Stimulated activated CD4-positive, alpha-beta T cell treated with anti-CD3 and anti-CD28 coated beads, Interleukin-4, amount 100 ng/mL, for 24 hours (primary cell): ENCODE measurements at places on chromosomes 12 and 14.

DNA sequence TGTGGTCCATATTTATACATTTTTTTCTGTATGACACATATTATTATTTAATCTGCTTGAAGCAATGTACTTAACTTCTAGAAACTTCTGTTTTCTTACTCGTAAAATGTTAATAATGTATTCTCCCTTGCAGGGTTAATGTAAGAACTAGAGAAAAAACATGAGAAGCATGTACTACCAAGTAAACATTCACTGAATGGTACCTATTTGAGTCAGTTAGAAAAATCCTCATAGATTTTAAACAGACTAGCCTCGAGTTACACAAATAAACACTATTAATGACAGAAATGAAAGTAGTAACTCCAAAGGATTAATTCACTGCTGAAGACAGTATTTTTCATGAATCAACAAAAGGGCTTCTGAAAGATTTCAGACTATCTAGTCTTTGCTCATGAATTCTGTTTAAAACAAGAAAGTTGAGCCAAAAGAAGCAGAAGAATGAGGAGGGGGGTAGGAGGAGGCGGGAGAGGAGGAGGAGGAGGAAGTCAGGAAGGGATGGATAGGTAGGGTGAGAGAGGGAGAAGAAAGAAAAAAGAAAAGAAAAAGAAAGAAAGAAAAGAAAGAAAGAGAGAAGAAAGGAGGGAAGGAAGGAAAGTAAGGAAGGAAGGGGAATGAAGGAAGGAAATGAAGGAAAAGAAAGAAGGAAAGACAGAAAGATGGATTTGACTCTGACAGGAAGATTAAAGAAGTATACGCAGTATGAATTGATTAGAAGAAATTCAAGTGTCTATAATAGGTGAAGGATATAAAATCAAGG is 68.2 kb upstream of the CCDC91 start:
- no peak for DNase-seq

- no peak for DNase-seq
Measured at GRCh38 chr12:110505332-110505731, 3.2 kb downstream of the RAD9B start.

DNA sequence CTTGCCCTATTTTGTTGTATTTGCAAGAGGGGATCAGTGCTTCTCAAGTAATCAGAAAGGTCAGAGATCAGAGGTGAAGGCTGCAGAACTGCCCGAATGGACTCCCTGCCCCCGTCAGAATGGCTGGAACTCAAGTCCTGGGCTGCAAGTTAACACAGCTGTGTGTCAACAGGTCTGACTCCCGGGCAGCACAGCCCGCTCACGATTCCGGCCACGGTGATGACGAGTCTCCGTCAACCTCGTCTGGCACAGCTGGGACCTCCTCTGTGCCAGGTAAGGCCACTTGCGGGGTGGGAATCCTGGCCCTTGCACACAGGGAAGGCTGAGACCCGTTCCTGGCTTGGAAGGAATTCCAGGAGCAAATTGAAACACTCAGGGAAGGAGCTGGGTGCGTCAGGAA is 13.4 kb downstream of the DCAF4 start:
- DNase-seq, result no peak

- DNase-seq, result no peak
Measured at GRCh38 chr14:25444381-25444780, 394.4 kb upstream of the STXBP6 start.

DNA sequence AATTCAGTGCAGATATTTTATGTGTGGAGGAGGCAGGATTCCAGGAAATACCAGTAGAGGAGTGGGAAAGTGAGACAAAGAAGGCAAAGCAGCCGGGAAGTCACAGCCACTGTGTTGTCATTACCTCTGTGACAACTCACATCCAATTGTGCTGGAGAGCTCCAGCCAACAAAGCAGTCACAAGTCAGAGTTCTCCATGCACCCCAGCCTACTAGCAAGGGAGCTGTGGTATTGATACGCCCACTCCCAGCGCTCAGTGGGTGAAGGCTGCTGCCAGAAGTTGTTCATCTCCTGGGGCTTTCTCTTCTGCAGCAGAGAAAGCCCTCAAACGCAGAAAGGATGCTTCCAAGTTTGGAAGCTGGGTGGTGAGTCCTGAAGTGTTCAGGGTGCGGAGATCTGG is 93.9 kb downstream of the DICER1 start:
- no peak for DNase-seq

GRCh38 chr12:46205294-46205693 is 63.5 kb downstream of the SLC38A1 start:
- no peak for DNase-seq

DNA sequence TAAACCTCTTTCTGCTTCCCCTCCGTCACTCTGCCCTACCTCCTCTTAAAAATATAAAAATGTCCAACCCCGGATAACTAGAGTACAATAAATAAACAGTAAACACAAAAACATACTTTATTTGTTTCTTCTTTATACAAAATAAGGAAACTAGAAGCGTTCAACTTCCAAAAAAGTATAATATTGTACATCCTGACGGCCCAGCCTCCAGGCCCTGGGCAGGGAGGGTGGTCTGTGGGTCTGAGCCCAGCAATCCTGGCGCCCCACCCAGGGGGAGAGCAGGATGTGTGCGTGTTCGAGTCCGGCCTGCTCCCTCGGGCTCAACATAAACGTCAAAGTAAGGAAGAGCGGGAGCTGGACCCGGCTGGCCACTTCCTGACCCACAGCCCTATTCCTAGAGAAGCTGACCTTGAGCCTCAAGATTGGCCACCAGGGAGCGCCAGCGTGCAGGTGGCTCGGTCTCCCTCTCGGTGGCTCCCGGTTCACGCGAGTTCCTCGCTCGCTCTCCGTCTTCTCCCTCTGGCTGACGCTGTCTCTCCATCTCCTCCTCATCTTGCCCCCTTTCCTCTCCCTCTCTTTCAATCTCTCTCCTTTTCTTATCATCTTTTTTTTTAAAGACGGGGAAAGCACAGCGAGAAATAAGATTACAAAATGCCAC is 9.4 kb downstream of the LHX5 start:
- DNase-seq, result peak; percentile 71

GRCh38 chr12:124028555-124028925 is 55.5 kb downstream of the ZNF664 start:
- DNase-seq, result no peak

DNA sequence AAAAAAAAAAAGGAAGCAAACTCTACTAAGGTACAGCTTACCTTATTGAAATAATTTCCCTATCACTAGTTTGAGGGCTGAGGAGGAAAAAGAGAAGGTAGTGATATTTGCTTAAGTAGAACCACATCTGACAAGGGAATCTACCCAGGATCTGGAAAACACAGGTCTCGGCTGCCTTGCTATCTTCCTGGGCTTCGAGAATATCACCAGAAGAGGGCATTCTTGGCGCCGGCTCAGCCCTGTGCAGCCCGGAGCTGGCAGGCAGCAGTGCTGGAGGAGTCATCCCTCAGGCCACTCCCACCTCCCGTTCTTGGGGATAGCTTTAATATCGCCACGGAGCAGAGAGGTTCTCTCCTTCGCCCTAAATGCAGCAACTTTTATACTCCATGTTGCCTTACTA is 1181.2 kb downstream of the VRK1 start:
- peak; percentile 86 for DNase-seq

- DNase-seq, result no peak
Measured at GRCh38 chr14:92199763-92200162, 78.0 kb downstream of the CPSF2 start.

DNA sequence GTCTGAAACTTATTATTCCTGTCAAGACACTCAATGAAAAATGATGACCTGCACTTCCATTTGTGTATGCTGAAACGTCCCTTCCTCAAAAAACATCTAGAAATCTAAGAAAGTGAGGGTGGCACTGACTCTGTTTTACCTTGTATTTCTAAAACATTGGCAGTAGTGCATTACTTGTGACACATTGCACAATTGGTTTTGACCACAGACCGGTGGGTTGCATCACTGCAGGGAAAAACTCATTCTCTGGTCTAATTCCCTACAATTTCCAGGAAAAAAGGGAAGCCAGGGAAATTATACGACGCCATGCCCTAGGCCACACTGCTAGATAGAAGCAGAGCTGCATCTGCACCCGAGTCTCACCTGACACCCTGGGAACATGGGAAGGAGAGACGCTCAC is 156.7 kb downstream of the NTF3 start:
- DNase-seq, result no peak

DNA sequence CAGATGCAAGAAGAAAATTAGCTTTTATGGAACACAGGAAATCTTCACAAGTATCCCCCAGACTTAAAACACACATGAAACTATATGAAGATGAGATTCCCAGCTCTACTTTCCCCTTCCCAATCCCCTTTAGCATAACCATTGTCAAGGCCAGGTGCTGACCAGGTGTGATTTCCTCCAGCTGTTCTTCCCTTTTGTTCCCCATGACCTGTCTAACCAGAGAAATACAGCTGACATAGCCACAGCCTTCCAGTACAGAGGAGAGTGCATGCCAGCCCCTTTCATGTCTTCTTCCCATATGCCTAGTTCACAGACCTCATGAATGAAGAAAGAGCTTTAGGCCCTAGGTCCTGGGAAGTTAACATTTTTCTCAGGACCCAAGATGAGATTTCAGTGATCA is 43.5 kb upstream of the FKBP4 start:
- DNase-seq, result no peak

GRCh38 chr14:33730156-33730555 is 220.7 kb downstream of the EGLN3 start:
- no peak for DNase-seq
